CD4-positive, alpha-beta T cell treated with Interleukin-4 for 4 hours (primary cell): ENCODE measurements at places on chromosomes 2 and 18.
A peak's percentile ranks its signal among the peaks of the same experiment; 100 is the strongest.

DNA sequence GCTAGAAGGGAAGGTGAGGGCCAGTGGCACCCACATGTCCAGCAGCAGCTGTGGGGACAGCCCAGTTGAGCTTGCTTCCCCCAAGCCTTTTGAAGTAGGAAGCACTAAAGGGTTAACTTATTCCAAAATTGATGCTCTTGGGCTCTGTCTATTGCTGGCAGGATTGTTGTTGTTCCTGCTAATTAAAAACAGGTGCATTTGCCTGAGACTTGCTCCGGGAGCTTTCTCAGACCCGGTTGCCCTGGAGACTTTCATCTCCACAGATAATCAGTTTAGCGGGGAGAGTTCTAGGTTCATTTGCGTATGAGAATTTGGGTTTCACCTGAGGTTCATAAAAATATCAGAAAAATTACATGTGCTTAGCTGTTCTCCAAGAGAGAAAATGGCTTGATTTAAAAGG lies 277.3 kb downstream of the LRATD1 start:
- no peak for DNase-seq

GRCh38 chr2:56714400-56714799 lies 530.6 kb downstream of the CCDC85A start:
- DNase-seq, result no peak

- DNase-seq, result no peak
Observed at GRCh38 chr18:13543811-13544732, 182.3 kb downstream of the FAM210A start.

- DNase-seq, result no peak
Observed at GRCh38 chr18:24341361-24341760, 56.3 kb downstream of the OSBPL1A start.

DNA sequence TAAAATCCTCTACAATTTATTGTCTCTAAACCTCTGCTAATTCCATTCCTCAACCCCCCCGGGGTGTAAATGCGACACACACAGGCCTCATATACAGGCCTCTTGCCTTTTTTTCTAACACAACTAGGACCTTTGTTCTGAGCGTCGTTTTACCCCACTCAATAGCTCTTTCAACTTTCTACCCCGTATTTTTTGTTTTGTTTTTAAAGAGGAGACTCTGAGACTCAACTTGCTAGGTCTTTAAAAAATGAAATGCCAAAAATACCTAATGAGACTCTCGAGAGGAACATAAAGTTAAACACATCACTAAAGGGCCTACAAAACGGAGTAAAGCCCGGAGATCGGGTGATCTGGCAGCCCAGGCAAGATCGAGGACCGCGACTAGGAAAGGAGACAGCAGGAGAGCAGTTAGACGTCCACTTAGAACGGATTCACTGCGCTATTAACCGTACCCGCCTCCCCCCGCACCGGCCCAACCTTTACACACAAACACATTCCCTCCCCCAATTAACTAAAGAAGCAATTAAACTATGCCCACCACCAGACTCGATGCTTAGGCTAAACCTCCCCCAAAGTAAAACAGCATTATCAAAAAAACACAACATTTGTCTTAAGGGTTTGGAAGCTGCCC lies 1.7 kb downstream of the TRIP12 start:
- DNase-seq, result peak; percentile 30

DNA sequence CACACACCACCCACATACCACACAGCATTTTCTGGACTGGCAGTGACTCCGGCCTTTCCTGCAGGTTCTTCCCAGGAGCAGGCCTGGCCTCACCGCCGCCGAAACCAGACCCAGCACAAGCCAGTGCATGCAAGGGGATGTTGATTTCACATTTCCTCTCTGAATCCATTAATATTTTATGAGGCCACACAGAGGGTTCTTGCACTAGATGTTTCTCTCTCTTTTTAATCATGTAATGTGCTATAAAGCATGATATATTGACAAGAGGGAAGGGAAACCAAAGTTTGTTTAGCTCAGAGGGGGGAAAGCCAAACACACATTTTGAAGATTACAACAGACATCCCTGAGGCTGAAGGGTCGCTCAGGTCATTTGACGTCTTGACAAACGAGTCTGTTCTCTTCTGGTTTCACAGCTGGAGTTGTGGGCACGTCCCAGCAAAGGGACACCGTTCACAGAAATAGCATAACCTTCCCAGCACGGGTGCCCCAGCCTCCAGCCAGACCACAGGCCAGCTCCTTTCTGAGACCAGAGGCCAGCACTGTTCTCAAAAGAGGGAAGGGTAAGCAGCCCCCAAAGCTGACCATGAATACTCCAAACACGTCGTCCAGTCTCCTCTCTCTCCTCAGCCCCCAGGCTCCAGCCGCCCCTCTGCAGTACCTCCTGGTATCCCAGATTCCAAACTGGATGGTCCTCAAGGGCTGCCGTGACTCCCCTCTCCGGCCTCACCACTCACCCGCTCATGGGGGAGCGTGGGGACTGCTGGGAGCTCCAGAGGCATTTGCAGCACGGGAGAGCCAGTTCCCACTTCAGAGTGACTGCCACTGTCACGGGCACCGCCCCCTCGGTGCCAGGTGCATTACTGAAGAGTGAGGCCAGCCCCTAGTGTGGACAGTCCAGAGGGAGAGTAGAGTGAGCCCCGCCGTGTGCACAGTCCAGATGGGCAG lies 340.3 kb upstream of the SALL3 start:
- no peak for DNase-seq

DNA sequence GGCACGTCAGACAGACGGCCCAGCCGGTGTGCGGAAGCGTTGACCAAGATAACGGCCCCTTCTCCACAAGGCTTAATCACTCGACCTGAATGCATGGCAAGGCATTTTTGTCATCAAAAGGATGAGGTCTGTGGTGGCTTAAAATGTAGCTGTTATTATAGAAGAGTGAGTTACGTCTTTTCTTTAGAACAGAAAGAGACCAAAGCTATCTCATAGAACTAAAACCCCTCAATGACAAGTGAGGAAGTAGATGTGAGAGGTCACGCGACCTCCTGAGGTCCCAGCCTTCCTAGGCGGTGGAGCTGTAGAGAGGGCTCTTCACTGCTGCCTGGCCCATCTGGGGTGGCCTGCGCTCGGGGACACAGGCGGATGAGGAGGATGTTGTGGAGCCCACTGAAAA lies 75.7 kb downstream of the LDLRAD4 start:
- DNase-seq, result no peak

DNA sequence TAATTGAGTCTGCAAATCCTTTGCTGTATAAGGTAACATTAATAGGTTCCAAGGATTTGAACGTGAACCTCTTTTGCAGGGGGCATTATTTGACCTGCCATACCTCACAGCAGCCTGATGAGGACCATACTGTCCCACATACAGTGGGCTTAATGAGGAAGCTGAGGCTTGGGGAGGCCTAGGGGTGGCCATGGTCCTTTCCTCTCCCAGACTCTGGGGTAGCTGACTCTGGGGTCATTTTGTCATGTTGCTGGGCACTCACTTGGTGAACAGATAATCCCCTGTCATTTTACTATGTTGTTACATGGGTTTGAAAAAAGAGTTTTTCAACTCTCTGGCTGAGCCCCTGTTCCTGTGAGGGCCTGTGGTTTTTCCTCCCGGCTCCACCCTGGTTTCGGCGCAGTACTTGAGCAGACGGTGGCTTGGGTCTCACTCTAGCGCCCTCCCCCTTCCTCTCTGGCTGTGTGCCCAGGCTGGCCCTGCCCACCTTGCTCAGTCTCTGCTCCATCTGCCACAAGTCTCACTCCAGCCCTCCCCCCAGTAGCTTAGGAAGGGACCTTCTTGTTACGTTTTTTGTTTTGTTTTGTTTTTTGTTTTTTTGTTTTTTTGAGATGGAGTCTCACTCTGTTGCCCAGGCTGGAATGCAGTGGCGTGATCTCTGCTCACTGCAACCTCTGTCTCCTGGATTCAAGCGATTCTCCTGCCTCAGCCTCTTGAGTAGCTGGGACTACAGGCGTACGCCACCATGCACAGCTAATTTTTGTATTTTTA lies 21.0 kb downstream of the INPP4A start:
- DNase-seq, result peak; percentile 85

DNA sequence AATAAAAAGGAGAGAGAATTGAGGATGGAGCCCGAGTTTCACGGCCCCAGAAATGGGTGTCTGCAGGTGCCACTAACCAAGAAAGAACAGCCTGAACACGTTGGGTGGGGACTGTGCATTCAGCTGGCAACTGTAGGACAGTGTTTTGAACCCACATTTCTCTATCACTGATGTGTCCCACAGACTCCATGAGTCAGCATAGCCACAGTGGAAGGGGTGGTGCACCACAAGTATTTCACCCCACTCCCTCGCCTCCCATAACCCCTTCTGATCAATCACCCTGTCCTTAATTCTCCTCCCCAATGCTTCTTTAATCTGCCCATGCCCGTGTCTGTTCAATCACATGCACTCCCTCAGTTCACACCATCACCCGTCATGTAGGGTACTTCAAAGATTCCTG lies 291.5 kb downstream of the ZNF516 start:
- DNase-seq, result no peak

DNA sequence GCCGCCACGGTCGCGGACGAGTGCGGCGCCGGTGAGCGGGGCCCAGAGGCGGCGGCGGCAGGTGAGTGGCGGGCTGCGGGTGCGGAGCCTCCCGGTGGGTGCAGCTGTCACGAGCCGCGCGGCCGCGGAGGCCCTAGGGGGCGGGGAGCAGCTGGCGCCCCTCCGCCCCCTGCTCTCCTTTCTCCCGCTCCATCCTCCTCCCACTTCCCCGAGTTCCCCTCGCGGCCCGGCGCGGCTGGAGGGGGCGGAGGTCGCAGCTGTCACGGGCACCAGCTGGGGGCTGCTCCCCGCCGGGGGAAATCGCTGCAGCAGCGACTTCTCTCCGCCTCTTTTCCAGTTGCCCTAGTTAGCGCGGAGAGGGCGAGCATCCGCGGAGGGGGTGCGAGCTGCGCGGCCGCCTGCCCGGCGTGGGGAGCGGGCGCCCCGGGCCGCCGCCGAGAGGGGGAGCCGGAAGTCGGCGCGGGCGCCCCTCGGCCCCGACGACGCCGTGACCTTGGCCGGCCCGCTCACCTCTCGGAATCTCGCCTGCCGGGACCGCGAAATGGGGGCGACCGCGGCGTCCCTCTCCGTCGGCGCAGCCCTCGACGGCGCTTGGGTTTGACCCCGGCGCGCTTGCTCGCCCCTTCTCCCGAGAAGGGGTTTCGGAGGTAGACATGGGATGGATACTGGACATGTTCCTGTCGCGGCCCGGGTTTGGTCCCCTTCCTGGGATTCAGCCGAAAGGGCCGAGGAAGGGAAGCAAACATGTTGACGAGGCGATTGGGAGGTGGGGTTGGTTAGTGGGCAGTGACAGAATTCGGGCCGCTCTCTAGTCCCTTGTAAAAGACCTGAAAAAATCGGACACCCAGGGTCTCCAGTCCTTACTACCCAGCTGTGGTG lies 727 bp downstream of the NCOA1 start:
- DNase-seq, result peak; percentile 54

DNA sequence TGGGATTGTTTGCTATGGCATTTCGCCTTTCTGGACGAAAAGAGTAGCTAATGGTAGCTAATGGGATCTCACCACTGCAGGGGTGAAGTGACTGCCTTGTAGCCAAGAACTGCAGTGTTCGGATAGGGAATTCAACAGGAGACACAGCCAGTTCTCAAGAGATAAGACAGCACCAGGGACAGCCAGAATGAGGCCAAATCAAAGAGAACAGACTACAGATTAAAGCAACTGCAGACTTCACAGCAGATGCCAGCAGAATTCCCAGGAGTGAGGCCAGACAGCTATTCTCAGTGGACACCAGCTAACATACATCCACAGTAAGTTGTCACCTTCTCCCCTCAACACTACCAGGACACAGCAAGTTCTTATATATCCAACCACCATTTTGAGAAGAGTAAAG lies 124.0 kb downstream of the PLA2R1 start:
- no peak for DNase-seq

DNA sequence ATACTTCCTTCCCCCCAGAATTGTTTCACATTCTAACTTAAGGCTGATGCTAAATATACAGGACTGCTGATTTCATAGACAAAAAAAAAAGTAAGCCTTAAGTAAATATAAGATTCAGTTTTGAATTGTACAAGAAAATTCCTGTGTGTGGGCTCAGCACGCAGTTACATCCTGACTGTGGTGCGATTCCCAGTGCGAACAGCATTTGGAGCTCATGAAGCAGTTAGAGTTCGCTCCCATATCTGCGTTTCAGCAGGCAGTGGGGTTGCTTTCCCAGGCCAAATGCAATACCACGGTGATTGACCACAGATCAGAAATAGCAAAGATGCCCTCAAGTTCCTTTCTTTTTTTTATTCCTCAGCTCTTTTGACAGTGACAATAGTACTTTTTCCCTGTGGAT lies 75.6 kb downstream of the SATB2 start:
- no peak for DNase-seq

DNA sequence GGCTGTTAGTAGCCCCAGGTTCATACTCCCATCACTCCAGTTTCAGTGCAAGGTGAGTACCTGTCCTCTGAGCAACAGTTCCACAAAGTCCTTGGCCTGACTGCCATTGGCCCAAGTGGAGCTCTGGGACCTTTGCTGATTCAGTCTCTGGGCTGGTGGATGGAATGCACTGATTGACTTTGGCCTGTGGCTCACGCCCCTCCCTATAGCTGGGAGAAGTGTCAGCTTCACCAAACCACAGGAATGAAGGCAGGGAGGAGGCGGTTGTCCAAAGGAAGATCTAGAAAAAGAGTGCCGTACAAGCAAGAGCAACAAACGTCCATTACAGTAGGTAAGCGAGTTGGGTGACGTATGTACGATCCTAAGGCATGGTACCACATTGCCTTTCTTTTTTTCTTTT lies 34.0 kb downstream of the QPCT start:
- DNase-seq, result no peak

- no peak for DNase-seq
Observed at GRCh38 chr2:148209603-148210002, 188.7 kb downstream of the MBD5 start.

DNA sequence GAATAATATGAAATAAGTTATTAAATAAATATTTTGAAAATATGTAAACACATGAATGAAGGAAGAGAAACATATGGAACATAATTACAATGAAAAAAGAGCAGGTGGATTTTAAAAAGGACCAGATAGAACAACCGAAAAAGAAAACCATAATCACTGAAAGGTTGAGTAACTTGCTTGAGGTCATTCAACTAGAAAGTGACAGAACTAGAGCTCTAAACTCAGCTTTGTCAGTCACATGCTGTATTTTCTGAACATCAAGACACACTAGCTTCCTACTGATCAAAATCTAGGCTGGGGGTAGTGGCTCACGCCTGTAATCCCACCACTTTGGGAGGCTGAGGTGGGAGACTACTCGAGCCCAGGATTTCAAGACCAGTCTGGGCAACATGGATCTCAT lies 30.0 kb upstream of the ITGAV start:
- DNase-seq, result no peak

DNA sequence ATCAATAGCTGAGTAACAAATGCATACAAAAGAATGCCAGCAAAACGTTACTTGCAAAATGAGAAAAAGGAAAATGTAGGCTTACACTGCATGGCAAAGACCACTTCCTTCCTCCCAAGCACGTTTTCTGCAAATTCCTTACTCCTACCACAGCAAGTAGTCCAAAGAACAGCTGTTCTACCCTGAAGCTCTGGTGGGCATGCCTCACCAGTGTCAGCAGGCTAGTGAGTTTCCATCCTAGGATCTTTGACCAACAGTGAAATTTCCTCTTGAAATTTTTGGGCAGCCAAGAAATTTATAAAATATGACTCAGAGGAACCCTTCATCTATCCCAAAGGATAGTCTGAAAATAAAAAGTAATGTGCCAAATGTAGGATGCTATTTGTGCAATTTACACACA lies 123.9 kb downstream of the ZNF532 start:
- no peak for DNase-seq

GRCh38 chr2:236584521-236585384 lies 15.1 kb downstream of the ACKR3 start:
- no peak for DNase-seq

GRCh38 chr2:140627136-140627535 lies 1503.7 kb downstream of the LRP1B start:
- no peak for DNase-seq

- peak; percentile 24 for DNase-seq
Observed at GRCh38 chr2:26034637-26034992, 731 bp downstream of the RAB10 start.
